ENCODE measurements at places on chromosomes 6 and 20.

DNA sequence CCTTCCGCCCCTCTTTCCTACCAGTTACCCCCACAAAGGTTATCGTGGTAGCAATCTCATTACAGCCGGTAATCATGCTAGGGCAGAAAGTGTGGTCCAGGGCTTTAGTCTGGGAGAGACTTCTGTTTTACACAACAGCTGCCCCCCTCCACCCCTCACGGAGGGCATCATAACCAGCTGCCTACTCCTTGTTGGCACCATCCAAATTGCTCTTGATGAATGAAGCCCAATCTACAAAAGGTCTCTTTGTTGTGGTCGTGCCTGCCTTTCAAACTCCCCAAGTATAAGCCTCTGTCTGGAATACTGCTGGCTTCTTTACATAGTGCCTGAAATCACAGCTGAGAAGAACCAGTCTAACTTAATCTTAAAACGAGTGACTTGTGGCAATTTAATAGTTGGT, 157.9 kb downstream of the INSM1 start:
- no peak for DNase-seq

- DNase-seq = no peak
Measured at GRCh38 chr20:19749618-19750071, 8.4 kb upstream of the RIN2 start.

DNA sequence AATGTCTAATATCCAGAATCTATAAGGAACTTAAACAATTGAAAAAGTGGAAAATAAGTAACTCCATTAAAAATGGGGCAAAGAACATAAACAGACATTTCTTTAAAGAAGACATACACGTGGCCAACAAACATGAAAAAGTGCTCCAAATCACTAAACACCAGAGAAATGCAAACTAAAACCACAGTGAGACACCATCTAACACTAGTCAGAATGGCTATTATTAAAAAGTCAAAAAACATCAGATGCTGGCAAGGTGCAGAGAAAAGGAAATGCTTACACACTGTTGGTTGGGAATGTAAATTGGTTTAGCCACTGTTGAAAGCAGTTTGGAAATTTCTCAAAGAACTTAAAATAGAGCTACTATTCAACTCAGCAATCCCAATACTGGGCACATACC, 169.2 kb upstream of the MANEA start:
- no peak for DNase-seq

GRCh38 chr6:1821513-1822183, 211.9 kb downstream of the FOXC1 start:
- peak; percentile 51 for DNase-seq

GRCh38 chr6:132742495-132742894, 15.2 kb downstream of the VNN2 start:
- no peak for DNase-seq

- no peak for DNase-seq
Measured at GRCh38 chr6:47106721-47107197, 64.6 kb upstream of the ADGRF1 start.

- DNase-seq = no peak
Measured at GRCh38 chr6:164695896-164696295, 613.5 kb downstream of the C6orf118 start.

DNA sequence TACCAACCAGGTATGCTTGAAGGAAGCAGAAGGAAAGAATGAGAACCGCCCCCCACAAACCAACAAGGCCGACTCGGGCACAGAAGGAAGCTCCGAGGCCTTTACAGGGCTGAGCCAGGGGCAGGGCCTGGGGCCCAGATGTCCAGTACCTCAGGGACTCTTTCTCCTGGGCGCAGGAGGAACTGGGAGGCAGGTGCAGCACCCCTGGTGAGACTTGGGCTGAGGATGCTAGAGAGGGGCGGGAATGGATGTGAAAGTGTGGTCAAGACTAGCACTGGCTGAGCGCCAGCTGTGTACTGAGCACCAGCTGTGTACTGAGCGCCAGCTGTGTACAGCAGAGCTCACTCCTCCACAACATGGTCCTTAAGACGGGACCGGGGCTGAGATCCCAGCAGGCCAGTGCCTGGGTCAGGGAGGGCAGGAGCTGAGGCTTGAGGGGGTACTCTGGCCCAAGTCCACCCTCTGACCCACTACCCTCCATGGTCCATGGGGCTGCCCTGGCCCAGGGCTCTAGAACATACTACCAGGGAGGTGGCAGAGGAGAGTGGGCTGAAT, 369.4 kb downstream of the TAF4 start:
- no peak for DNase-seq

Measured in GM12865 (cell line).